Stimulated activated CD8-positive, alpha-beta memory T cell treated with anti-CD3 and anti-CD28 coated beads, Interleukin-4, amount 100 ng/mL, for 4 hours (primary cell): ENCODE measurements at places on chromosomes 7 and 10.

DNA sequence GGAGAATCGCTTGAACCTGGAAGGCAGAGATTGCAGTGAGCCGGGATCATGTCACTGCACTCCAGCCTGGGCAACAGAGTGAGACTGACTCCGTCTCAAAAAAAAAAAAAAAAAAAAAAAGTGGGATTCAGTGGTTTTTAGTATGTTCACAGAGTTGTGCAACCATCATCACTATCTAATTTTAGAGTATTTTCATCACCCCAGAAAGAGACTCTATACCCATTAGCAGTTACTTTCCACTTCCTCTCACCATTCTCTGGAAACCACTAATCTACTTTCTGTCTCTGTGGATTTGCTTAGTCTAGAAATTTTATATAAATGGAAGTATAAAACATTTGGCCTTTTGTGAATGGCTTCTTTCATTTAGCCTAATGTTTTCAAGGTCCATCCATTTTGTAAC lies 113.4 kb downstream of the ST7 start:
- DNase-seq = no peak

GRCh38 chr7:50939021-50939420 lies 156.3 kb upstream of the GRB10 start:
- no peak for DNase-seq

DNA sequence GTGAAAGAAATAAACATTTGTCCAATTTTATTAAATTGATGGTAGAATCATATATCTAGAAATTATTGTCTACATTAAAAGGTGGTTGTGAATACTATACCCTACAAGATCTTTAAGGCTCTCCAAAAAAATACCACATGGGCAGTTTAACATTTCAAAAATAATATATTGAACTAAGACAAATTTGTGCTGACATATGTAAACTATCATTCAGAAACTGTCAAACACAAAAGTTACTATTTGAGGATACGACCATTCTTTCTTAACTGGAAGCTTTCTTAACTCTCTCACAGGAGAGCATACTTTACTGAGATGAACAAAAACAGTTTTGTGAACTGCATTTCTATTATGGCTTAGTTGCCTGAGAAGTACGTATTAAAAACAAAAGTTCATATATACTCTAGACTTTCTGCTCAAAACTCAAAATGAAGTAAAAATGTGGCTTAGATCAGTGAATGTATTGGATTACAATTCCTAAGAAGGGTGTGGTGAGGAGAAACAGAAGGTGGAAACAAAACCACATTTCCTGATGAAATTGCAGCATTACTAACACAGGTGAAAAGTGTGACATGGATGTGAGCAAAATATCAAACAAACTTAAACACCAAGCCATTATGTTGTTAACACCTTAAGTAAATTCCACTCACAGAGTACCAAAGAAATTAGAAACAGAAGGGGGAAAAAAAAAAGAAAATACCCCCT lies 138.5 kb downstream of the SEMA3A start:
- DNase-seq = no peak

- DNase-seq = no peak
Measured at GRCh38 chr10:15715619-15716227, 4.0 kb downstream of the ITGA8 start.

- DNase-seq = no peak
Measured at GRCh38 chr7:22663721-22664120, 63.3 kb upstream of the IL6 start.

GRCh38 chr7:165661-166337 lies 26.6 kb upstream of the FAM20C start:
- DNase-seq = no peak

GRCh38 chr7:137983323-137984008 lies 18.4 kb downstream of the CREB3L2 start:
- no peak for DNase-seq
